Right atrium auricular region (tissue), 2 donors: ENCODE measurements at places on chromosomes 5 and 9. TPM values are rescaled to one million over a fixed set of nuclear protein-coding genes. Genes with fewer than 3 reads are reported as not detected.

LMX1B gene
- total RNA-seq = 0.74 TPM

FSTL4 gene
- not detected for total RNA-seq

EIF4E1B gene
- total RNA-seq = not detected

SMIM15 gene
- 26.8 TPM for total RNA-seq

HDAC3 gene
- total RNA-seq = 22.2 TPM

TNFSF8 gene
- total RNA-seq = 0.22 TPM

BRD3OS gene
- total RNA-seq = 11.2 TPM

HRCT1 gene
- total RNA-seq = 12.5 TPM

PCDHB2 gene
- 1.8 TPM for total RNA-seq

CNOT8 gene
- 31.4 TPM for total RNA-seq

HRH2 gene
- total RNA-seq = 8.0 TPM

OR1B1 gene
- not detected for total RNA-seq

C9 gene
- not detected for total RNA-seq

RARS1 gene
- total RNA-seq = 43.8 TPM

UTP15 gene
- 6.6 TPM for total RNA-seq

PRDM9 gene
- total RNA-seq = not detected
